A673 (cell line): ENCODE measurements at places on chromosomes 11 and 22. TPM values are rescaled to one million over a fixed set of nuclear protein-coding genes. Genes with fewer than 3 reads are reported as not detected.

DNA sequence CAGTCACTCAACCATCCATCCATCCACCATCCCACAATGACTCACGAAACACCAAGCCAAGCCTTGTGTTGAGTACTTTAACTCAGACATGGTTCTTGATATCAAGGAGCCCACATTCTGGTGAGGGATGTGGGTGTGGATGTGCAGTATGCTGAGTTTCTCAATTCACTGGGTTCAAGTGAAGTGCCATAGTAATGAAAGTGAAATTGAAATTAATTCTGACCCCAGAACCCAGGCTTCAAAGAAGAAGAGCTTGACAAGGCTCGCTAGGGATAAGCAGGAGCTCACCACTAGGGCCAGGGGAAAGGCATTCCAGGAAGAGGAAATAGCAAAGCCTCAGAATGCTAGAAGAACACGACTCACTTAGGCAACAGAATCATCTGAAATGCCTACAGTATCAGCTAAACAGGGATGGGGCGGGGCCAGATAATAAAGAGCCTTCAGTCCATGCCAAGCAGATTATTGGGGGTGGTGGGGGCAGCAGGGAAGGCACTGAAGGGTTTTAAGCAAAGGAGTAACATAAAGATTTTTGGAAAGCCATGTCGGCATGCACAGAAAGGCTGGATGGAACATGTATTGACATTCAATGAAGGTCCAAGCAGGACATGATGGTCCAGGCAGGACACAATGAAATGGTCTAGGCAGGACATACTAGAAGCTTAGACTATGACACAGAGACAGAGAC is 37.2 kb downstream of the RTL6 start:
- no peak for DNase-seq

GRCh38 chr11:86969258-86969657 is 14.1 kb upstream of the FZD4 start:
- no peak for DNase-seq

GRCh38 chr11:58845386-58845785 is 882 bp upstream of the GLYATL2 start:
- no peak for DNase-seq

GRCh38 chr11:5737091-5737490 is 843 bp downstream of the OR56B1 start:
- DNase-seq: no peak

- DNase-seq: no peak
These were observed 87.4 kb upstream of the SLC6A5 start for GRCh38 chr11:20511982-20512381.

- DNase-seq: no peak
These were observed 13.7 kb downstream of the CYB561A3 start for GRCh38 chr11:61347916-61348461.

DNA sequence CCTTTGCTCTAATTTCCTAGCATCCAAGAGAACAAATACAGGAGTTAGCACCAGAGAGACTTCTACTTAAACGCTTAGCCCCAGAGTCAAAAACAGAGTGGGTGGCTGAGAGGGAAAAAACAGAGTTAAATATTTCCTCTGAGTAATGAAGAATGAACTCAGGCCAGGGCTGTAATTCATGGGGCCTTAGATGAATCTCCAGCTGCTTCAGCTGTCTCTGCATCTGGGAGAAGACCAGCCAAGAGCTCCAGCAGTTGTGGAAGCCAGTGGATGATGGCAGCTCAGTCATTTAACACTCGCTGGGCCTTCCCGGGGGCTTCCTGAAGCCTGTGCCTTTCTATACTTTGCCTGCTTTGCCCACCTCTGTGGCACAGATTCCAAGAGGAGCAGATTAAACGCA is 5.7 kb upstream of the ADAMTS15 start:
- DNase-seq: no peak

CRYBB2 gene
- 0.39 TPM in 1 of 2 replicates, not detected in the other for total RNA-seq

CD81 gene
- 183 and 194 TPM in 2 replicates for total RNA-seq

CASP1 gene
- total RNA-seq: 8.5 and 9.3 TPM in 2 replicates

TMEM41B gene
- 55.1 and 58.0 TPM in 2 replicates for total RNA-seq

TMEM25 gene
- total RNA-seq: 13.2 and 13.4 TPM in 2 replicates
